MCF 10A (cell line): ENCODE measurements at places on chromosomes 7 and 10. TPM values are rescaled to one million over a fixed set of nuclear protein-coding genes. Genes with fewer than 3 reads are reported as not detected.
A peak's percentile ranks its signal among the peaks of the same experiment; 100 is the strongest.

Gene HTR5A
- total RNA-seq, result not detected in 2 replicates

Gene DDX21
- total RNA-seq, result 144 and 216 TPM in 2 replicates

DNA sequence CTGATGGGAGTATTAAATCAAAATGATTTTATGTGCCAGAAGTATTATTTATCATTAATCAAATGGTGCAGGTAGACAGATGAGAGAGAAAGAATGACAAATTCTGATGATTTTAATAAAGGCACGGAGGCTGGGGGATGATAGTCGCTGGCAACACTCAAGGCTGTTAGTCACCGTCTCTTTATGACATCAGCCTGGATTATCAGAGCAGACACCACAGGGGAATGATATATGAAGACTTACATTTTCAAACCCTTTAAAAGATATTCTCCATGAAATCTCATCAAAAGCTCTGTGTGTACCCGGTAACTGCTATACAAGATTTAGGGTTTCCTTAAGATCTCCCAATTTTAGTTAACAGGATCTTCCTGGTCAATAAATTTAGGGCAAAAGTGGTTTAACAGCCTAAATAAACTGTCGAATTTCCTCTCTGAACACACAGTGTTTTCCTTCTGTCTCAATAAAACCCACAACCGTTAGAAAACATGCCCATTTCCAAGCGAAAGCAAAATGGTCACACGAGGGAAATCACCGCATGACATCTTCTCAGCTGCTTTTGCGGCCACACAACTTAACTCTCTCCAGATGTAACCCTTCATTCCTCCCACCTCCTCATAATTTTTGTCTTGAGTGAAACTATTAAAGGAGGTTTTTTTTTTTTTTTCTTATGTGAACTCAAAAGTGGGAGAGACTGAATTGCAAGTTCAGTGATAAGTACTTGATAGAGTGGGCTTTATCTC, 133.2 kb upstream of the FAM171A1 start:
- no peak overlapping the region for H3K4me3 ChIP-seq
- no peaks in the 10 kb centered on the region for H3K36me3 ChIP-seq
- H3K4me1 ChIP-seq, result no peaks in the 10 kb centered on the region
- H3K27me3 ChIP-seq, result peaks cover 51% of the 10 kb centered on the region
- no peak for DNase-seq
- no peak overlapping the region for H3K27ac ChIP-seq

DNA sequence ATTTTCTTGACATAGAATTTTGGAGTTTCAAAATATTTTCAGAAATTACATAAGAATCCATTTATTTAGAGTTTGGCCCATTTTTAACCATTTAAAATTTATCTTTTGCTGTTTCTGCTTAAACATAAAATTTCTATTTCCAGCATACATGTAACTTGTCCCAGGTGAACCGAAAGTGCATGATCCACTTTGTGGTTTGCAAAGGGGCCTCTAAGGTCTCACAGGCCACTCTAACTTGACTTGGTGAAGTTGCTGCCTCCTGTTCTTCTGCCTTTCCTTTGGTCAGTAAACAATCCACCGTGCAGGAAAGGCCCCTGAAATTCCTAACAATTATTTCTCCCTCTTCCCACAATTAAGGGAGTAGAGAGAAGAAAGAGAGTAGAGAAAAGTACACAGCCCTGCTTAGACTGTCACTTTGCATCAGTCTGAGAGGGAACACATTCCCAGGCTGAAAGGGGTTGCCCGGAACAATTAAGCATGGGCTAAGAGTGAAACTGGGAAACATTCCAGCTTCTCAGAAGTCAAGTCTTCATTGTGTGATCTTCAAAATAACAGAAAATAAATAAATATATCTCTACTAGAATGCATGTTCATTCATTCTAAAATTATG, 79.5 kb upstream of the SEMA3A start:
- H3K27ac ChIP-seq, result no peak overlapping the region
- no peaks in the 10 kb centered on the region for H3K27me3 ChIP-seq
- H3K36me3 ChIP-seq, result no peaks in the 10 kb centered on the region
- peak; percentile 6 for DNase-seq
- no peak overlapping the region for H3K4me3 ChIP-seq
- H3K4me1 ChIP-seq, result no peaks in the 10 kb centered on the region

GRCh38 chr10:125260260-125260659, 99.9 kb upstream of the CTBP2 start:
- no peak for DNase-seq
- H3K27ac ChIP-seq, result no peak overlapping the region
